Amniotic epithelial cell (primary cell): ENCODE measurements at places on chromosomes 4 and X.
A peak's percentile ranks its signal among the peaks of the same experiment; 100 is the strongest.

GRCh38 chr4:72786401-72786990 lies 217.5 kb upstream of the ADAMTS3 start:
- peak; percentile 44 for DNase-seq

GRCh38 chr4:61478340-61478739 lies 278.2 kb downstream of the ADGRL3 start:
- no peak for DNase-seq

GRCh38 chr4:19735012-19735411 lies 516.7 kb upstream of the SLIT2 start:
- peak; percentile 69 for DNase-seq

DNA sequence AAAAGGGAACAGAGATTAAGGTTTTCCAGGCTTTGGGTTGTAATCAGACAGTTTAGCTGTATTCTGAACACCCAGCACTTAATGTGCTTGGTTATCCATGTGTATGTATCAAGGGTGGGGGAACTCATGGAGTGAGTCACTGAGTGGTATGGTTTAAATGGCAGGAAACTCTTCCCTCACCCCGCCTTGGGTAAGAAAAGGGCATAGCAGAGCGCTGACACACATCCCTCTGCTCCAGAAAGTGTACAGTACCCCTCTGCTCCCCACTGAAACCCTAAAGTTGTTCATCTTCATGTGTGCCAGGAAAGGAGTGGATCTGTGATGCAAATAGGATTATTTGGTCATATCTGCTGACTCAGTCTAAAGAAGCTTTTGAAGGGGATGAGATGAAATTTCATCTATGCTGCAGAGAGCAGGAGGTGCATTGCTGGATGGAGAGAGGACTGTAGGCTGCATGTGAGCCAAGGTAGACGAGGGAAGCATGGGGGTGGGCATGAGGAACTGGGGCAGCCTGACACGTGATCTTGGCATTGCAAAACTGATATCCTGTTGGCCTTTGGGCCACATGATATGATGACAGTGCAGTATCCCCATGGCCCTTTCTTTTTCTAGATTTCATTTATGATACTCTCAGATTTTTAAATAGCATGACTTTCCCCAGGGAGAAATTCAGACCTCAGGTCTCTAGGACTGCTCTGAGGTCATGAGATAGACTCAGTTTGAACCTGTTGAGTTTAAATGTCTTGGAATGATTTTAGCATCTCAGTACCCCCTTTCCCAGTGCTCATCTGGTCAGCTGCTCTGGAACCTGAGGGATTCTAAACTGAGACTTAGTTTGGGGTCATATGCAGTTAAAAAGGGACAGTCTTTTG lies 84.8 kb downstream of the TMEM164 start:
- DNase-seq, result peak; percentile 98
